ENCODE measurements at places on chromosomes 4 and X.
A peak's percentile ranks its signal among the peaks of the same experiment; 100 is the strongest.

DNA sequence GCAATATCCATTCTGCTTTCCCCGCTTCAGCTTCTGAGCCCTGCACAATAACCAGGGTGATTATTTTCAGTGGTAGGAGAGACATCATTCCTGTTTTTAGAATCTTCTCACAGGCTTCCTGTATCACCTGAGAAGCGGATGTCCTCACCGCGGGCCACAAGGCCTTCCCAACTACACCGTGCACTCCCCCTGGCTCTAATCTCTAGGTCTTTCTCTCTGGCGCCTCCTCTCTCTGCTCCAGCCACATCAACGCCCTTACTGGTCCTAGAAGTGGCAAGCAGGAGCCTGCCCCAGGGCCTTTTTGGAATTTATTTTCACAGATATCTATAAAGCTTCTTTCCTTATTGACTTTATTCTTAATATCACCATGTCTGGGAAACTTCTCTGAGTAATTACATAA lies 675.2 kb upstream of the FRG1 start:
- ATAC-seq, result no peak

DNA sequence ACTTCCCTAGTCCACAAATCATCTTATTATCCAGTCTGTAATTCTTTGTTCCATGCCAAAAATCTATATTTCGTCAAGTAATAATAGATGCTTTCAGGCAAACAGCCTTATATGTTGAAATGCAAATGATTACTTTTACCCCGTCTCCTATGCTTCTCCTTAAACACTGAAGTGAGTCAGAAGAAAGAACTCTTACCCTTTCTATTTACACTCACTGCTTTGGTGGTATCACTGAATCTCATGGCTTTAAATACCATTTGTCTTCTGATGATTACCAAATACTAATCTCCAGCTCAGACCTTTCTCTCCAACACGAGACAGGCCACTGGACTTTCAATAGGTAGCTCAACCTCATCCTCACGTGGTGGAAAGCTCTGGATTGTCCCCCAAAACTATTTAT lies 558.1 kb downstream of the IL1RAPL1 start:
- no peak for ATAC-seq

GRCh38 chrX:48696909-48697727 lies 584 bp downstream of the SUV39H1 start:
- peak; percentile 30 for ATAC-seq

GRCh38 chr4:100208964-100209363 lies 18.7 kb upstream of the DDIT4L start:
- ATAC-seq, result no peak

DNA sequence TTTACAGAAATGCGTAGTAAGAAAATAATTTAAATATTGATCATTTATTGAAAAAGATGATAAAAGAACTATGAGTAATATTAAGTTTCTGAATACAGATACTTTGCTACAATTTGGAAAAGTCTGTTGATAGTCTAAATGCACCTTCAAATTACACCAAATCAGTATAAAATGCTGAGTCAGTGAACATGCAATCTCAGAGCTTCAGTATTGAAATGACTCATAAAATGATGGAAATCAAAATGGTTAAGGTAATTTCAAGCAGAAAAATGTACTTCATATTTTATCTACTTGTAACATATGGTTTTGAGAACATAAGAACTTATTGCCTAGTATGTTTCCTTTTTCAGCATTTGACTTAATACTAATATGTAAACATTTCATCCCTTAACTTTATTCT lies 448.2 kb downstream of the PCDH10 start:
- ATAC-seq, result no peak

- no peak for ATAC-seq
Observed at GRCh38 chrX:75228854-75229253, 45.0 kb upstream of the UPRT start.

- no peak for ATAC-seq
Observed at GRCh38 chrX:9757366-9757765, 8.3 kb downstream of the GPR143 start.

GRCh38 chr4:46444318-46445000 lies 54.5 kb upstream of the GABRA2 start:
- ATAC-seq, result no peak

GRCh38 chr4:7434766-7435150 lies at the start of gene PSAPL1:
TSS of gene PSAPL1 (minus strand) at chr4:7434930. CDS start at chr4:7434879, 51 bp downstream.
- peak; percentile 96 for ATAC-seq

- ATAC-seq, result peak; percentile 63
Observed at GRCh38 chr4:182478475-182478874, 235.3 kb downstream of the TENM3 start.

GRCh38 chrX:16807976-16808542 lies 21.8 kb downstream of the TXLNG start:
- ATAC-seq, result peak; percentile 97

DNA sequence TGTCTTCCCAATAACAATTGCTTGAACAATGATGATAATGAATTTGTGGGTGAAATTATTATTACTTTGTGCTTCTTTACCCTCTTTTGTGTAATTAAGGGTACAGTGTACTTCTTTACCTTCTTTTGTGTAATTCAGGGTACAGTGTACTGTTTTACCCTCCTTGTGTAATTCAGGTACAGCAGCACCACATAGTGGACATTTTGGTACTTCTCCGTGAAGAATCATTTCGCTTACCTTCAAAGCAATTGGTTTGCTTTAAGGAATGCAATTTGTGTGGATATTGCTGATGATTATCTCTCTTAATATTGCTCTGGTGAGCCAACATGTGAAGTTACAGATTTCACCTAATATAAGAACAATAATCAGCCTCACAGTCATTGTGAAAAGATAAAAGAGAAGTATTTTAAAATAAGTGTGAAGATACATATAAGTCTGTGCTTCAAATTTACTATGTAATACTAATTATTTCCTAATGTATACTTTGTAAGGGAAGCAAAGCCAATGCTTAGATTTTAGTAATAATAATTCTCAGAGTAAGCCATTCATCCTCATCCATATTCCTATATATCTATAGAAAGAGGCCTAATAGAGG lies 27.2 kb upstream of the SEC24B start:
- ATAC-seq, result peak; percentile 69

- ATAC-seq, result peak; percentile 31
Observed at GRCh38 chr4:88320780-88321373, 36.5 kb upstream of the PPM1K start.

DNA sequence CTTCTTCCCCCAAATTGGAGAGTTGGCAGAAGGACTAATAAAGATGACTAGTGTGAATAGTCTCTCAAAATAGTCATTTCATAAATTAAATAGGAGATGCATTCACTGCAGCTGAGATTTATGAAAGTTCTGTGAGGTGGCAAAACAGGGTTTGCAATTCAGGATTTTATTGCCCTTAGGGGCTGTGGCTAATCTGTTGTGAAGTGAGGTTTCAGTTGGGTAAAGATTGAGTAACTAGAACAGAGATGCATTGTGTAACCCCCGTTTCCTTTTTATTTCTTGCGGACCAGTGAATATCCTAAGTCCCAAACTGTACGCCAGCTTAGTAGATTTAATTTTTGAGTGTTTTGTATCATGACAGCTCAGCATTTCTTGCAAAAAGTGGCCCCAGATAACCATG lies 16.2 kb upstream of the SCRG1 start:
- no peak for ATAC-seq

GRCh38 chrX:154059231-154059630 lies 38.3 kb downstream of the MECP2 start:
- ATAC-seq, result no peak

DNA sequence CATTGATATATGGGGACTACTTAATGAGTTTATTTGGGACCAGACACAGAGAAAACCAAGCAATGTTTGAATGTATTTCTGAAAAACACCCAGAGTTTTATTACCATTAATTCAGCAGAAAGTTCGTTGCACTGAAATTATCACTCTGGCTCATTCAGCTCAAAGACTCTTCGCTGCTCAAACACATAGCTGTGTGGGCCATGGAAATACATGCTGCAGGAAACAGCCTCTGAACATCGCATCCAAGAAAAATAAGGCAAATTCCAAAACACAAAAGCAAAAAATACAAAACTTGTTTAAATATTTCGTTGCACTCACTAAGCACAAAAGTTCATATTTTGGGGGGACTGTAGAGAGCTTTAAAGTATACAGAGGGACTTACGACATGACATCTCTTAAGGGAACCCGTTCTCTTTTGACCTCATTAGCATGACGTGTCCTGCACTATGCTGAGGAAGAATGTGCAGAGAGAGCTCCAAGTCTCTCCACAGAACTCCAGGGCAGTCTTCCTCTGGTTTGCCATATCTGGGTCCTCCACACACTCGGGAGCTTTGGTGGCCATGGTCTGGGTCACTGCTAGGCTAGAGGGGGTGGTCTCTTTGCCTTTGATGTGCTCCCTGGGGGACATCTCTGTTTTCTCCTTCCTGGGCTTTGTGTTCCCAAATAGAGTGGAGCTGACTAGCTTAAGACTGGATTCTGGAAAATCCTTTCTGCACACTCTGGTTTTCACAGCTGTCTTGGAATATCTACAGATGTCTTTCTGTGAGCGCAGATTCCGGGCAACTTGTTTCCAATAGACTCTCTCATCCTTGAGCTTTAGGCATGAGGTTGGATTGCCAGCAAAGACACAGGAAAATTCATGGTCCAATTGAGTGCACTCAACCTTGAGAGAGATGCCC lies 2.8 kb downstream of the FGFBP1 start:
- no peak for ATAC-seq

DNA sequence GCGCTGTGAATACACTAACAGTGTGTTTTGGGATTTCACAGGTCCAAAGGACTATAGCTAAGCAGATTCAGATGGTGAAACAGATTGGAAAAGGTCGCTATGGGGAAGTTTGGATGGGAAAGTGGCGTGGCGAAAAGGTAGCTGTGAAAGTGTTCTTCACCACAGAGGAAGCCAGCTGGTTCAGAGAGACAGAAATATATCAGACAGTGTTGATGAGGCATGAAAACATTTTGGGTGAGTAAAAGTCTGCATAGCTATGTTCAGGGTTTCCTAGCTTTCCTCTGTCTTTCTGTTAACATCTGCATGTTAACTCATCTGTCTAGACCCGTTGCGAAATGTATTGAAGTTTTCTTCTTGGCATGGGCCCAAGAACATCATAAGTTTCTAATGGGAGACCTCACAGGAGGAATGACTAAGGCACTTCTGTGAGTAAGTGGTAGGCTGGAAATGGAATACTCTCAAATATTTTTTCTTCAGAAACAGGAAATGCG lies 372.1 kb downstream of the BMPR1B start:
- ATAC-seq, result no peak

GRCh38 chr4:2497931-2498330 lies 29.0 kb downstream of the RNF4 start:
- ATAC-seq, result no peak

DNA sequence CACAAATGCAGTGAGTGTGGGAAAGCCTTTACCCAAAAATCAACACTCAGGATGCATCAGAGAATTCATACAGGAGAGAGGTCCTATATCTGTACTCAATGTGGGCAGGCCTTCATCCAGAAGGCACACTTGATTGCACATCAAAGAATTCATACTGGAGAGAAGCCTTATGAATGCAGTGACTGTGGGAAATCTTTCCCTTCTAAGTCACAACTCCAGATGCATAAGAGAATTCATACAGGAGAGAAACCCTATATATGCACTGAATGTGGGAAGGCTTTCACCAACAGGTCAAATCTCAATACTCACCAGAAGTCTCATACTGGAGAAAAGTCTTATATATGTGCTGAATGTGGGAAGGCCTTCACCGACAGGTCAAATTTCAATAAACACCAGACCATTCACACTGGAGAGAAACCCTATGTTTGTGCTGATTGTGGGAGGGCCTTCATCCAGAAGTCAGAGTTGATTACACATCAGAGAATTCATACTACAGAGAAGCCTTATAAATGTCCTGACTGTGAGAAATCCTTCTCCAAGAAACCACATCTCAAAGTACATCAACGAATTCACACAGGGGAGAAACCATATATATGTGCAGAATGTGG lies 79.3 kb downstream of the ZNF81 start:
- no peak for ATAC-seq

GRCh38 chr4:40550196-40550595 lies 79.5 kb downstream of the RBM47 start:
- no peak for ATAC-seq

- peak; percentile 99 for ATAC-seq
Observed at GRCh38 chr4:23728393-23728792, 161.5 kb downstream of the PPARGC1A start.

GRCh38 chrX:44970709-44971108 lies 97.7 kb downstream of the KDM6A start:
- no peak for ATAC-seq

- no peak for ATAC-seq
Observed at GRCh38 chr4:177448850-177449249, 6.6 kb upstream of the AGA start.

DNA sequence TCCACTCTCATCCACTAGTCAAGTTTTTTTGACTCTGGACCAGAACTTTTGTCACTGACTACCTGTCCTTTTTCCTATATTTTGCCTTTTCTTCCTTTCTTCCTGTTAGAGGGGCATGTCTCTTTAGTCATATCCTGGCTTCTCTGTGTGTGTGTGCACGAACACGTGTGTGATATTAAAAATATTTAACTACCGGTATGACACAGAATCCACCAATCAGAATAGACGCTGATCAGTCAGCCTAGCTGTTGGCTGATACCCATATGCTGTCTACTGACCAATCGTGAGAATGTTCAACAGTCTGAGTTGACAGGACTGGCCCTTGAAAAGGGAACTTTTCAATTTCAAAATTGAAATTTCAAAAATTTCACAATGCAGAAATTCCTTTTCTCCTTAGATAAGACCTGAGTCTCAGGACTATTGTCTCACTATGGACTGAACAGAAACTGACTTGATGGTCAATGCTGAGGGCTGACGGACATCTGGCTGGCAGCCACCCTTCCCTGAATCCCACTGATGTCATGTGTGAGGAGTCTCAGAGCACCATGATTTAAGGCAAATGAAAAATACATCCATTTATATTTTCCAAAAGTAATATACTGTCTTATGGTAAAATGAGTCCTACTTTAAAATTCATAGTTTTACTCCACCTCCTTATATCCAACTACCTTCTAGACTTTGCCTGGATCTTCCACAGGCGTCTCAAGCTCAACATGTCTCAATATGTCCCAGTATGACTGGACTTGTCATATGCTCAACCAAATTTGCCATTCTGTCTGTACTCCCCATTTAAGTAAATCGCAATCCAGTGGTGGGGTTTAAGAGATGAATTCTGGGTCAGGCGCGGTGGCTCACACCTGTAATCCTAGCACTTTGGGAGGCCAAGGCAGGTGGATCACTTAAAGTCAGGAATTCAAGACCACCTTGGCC lies 78.0 kb downstream of the CHRNA9 start:
- ATAC-seq, result no peak

- ATAC-seq, result no peak
Observed at GRCh38 chr4:145387079-145387478, 94.6 kb upstream of the SMAD1 start.

- ATAC-seq, result peak; percentile 60
Observed at GRCh38 chrX:9566150-9566621, 101.3 kb downstream of the TBL1X start.

GRCh38 chr4:125168531-125168930 lies 146.2 kb upstream of the FAT4 start:
- no peak for ATAC-seq

DNA sequence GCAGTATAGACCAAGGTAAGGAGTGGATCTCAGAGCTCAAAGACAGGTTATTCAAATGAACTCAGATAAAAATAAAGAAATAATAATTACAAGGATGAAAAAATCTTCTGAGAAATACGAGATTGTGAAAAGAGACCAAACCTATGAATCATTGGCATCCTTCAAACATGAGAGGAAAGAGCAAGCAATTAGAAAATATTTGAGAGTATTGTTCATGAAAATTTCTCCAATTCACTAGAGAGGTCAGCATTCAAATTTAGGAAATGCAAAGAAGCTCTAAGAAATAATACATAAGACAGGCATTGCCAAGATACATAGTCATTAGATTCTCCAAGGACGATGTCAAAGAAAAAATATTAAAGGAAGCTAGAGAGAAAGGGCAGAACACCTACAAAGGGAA lies 93.5 kb upstream of the GALNTL6 start:
- ATAC-seq, result no peak

GRCh38 chr4:915595-915994 lies 16.5 kb downstream of the GAK start:
- ATAC-seq, result peak; percentile 55
